ENCODE measurements at places on chromosomes 4 and X.

DNA sequence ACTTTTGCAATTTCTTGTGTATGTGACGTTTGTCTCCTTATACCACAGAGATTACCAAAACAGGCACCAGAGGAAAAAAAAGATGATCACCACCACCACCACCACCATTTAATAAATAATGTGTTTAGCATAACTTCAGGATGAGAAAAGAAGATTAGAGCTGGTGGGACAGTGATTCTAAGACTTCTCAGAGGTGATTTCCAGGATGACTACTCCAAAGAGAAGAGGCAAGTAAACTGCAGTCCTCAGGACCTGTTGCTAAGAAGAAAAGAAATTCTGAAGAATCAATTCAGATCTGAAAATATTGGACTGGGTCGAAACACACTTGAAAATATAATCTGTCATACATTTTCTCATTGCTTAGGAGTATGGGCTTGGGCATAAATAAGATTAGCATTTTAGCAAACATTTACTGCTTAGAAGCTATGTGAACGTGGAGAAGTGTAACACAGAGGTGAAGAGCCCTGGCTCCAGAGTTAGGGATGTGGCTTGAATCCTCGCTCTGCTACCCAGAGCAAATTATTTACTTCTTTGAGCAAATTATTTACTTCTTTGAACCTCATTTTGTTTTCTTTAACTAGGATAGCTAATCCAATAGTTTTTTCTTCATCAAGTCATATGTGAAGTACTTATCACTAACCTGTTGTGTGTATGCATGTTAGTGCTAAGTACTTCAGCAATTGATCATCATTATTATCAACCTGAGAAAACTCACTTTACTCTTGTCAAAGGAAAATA, 10.5 kb upstream of the YTHDC1 start:
- no peak for DNase-seq

- no peak for DNase-seq
Measured at GRCh38 chrX:107713543-107714205, 61.9 kb downstream of the TSC22D3 start.

DNA sequence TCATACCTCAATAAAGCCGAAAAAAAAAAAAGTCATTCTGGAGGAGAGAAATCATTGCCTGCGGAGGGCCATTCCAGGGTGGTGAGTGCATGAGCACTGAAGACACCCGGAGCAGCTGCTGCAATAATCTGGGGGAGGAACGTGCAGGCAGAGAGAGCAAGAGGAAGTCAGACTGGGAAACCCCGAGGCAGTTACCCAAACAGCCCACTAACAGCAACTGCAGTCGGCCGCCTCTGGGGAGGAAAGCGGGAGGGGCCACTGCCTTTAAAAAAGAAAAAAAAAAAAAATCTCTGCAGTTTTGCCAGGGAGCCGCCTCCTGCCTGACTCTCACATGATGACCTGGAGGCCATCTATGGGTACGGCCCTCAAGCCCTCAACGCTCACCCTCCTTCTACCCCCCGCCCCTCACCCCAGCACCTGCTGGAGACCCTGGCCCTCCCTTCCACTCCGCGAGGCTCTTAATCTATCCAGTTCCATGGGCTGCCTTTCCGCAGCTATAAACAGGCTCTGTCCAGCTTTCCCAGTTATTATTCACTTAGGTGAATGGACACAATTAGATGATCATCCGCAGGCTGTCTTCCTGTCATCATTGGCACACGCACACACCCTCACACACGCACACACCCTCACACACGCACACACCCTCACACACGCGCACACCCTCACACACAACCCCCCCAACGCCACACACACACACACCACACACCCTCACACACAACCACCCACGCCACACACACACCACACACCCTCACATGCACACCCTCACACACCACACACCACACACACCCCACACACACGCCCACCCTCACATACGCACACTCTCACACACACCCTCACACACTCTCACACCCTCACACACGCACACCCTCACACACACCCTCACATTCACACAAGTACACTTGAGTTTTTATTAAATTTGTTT, 3.4 kb upstream of the AVPR2 start:
- DNase-seq, result no peak

GRCh38 chrX:861921-862320, 231.3 kb downstream of the SHOX start:
- no peak for DNase-seq

DNA sequence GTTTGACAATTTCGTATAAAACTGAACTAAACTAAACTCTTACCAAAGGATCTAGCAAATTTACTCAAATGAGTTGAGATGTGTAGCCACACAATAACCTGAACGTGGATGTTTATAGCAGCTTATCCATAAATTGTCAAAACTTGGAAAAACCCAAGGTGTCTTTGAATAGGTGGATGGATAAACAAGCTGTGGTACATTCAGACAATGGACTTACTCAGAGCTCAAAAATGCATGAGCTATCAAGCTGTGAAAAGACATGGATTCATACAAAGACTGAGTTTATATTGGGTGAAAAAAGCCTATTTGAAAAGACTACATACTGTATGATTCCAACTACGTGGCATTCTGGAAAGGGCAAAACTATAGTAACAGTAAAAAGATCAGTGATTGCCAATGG, 69.5 kb downstream of the LARP1B start:
- DNase-seq, result no peak

- DNase-seq, result no peak
Measured at GRCh38 chr4:1471443-1472147, 65.4 kb upstream of the NKX1-1 start.

DNA sequence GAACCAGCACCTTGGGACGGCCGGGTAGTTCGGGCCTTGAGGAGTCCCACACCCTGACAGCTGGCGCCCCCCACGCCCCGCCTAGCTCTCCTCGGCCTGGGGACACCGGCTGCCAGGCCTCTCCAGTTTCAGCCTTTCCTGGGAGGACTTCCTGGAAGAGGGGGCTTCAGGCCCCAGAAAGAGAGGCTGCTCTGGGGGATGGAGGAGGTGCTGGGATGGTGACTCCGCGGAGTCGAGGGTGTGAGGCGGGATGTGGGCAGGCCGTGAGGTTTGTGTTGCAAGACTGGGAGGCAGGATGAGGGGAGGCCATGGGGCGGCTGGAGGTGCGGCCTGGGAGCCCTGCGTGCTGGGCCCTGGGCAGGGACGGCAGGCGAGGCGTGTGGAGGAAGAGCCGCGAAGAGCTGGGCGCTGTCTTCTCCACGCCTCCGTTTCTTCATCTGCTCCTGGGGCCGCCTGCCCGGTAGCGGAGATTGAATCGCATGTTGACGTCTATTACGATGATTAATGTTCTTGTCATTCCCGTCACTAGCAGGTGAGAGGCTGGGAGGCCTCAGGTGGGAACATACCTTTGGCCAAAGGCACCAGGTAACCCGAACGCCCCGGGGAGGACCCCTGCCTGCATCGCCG, 918 bp upstream of the FGFRL1 start:
- peak; percentile 17 for DNase-seq

- no peak for DNase-seq
Measured at GRCh38 chr4:103424853-103425252, 226.7 kb upstream of the CENPE start.

- no peak for DNase-seq
Measured at GRCh38 chr4:183287309-183287659, 32.8 kb downstream of the CLDN22 start.
